ENCODE measurements at places on chromosomes 5 and 9.

DNA sequence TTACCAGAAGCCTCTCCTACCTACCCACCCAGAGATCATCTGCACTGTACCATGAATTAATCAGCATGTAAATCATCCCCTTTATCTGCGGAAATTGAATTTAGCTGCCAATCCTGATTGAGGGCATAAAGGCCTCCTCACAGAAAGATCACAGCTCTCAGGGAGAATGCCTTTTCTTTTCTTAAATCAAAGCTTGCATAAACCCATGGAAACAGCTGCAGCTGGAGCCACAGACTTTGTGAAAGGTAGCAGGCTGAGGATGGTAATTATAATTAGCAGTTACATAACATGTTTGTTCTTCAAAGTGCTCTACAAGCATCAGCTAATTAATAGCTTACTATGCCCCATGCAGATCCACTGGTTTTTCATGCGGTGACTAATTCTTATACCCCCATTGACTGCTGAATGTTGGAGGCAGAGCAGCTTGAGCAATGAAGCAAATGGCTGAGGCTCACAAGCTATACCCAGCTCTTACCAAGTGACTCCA, 54.6 kb downstream of the SUSD1 start:
- DNase-seq = no peak

GRCh38 chr5:32571128-32571527, 14.2 kb upstream of the SUB1 start:
- DNase-seq = no peak

DNA sequence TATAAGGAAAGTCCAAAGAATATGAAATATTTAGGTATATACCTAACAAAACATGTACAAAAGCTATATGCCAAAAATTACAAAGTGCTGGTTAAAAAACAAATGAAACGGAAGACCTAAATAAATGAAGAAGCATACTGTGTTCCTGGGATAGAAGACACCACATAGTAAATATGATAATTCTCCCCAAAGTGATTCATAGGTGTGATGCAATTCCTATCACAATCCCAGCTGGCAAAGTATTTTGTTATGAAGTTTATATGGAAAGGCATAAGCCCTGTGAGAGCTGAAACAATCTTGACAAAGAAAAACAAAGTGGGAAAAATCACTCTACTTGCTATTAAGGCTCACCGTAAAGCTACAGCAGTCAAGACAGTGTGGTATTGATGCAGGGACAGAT, 2.6 kb upstream of the SMIM23 start:
- no peak for DNase-seq

GRCh38 chr5:14588145-14588544, 6.6 kb downstream of the OTULINL start:
- no peak for DNase-seq

- DNase-seq = no peak
These were observed 45.1 kb downstream of the SLCO6A1 start for GRCh38 chr5:102453716-102454115.

DNA sequence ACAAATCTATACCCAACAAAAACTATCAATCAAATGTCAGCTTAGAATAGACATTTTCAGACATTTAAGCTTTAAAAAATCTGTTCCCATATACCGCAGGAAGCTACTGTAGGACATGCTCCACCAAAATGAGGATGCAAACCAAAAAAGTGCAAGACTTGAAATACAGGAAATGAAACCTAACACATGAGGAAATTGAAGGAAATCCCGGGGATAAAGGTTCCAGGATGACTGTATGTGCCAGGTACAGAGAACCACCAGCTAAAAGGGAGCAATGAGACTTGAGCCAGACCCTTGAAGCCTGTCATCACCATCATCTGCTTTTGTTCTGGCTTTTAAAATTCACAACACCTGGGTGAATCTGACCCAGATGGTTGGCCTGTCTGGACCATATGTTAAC, 21.4 kb downstream of the DIAPH1 start:
- no peak for DNase-seq

- no peak for DNase-seq
These were observed 179.8 kb downstream of the BNC2 start for GRCh38 chr9:16690628-16691027.

- DNase-seq = no peak
These were observed 11.1 kb downstream of the TTC39B start for GRCh38 chr9:15295761-15296405.

DNA sequence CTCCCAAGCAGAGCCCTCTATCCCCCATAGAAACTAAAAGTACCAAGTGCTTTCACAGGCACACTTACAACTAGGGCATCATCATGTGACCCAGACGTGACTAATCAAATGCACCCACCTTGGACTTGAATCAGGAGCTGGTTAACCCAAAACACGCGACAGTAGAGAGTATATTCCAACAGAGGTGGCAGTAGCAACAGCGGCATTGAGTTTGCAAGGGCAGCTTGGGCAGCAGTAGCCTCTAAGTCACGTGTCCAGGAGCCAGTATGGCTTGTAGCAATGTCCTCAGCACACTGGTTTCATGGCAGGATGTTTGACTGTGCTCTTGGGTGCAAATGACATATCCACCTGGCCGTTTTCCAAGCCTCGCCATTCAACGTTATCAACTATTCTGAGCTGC, 73.4 kb upstream of the DNAH5 start:
- DNase-seq = no peak

- no peak for DNase-seq
These were observed 216.0 kb downstream of the MLLT3 start for GRCh38 chr9:20406344-20406743.

DNA sequence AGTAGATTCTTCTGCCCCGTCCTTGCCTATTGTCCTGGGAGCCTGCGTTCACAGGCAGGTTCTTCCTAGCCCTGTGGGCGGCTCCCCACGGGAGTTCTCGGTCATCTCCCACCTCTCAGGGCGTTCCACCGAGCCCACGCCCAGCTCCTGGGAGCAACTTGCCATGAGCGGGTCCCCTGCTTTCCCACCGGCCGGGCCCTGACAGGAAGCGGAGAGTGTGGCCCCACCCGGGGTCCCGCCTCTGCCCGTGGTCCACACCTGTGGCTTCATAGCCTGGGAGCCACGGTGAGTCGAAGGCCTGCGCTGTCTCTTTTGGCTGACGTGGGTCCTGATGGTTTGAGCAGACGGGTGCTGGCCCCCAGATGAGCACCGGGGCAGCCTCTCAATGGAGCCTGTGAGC, 43.2 kb downstream of the KCNT1 start:
- DNase-seq = no peak

DNA sequence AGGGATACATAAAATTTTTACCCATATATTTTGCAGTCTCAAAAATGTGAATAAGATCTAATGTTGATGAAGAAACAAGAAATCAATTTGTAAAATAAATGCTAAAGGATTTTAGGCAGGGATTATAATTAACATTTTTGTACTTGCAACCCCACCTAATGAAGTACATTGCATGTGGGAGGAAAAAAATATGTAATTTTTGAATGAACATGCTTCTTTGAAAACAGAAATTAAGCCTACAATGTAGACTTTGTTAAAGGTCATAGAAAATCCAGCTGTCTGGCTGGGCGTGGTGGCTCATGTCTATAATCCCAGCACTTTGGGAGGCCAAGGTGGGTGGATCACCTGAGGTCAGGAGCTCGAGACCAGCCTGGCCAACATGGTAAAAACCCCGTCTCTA, 15.6 kb downstream of the SLC27A6 start:
- no peak for DNase-seq

DNA sequence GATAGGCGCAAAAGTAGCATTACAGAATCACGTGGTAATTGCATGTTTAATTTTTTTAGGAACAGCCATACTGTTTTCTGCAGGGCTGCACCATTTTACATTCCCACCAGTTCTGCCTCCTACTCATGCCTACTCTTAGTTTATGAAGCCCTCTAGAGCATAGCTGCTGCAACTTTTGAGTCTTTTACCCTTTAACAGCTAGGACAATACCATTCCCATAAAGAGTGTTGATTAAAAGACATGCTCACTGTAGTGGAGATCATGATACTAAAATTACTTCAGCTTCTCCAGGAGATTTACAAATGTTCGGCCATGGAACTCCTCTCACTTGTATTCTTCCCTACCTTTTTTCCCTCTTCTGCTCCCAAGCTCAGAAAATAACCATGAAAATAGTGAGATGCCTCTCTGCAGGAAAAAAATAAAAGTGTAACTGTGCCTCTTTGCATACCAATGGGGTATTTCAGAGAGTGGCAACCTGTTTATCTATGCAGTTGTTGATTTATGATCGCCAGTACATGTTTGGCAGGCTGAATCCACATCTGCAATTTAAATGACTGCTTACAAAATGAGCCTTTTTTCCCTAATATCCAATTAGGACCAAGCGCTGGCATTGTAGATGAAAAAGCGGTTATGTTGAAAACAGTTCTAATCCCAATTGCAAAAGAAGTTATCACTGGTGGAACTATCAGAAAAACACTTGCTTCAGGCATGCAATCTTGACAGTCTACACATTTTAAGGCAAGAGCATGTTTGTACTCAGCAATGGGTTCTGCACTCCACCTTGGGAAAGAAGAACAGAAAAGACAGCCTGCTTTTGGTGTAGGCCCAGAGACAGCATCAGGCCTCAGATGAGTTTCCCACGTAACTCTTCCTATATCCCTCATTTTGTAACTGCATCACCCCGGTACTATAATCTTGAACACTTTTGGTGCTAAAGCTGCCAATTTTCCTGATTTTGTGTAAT, 131.1 kb downstream of the ADAMTSL1 start:
- no peak for DNase-seq

GRCh38 chr5:29079771-29080170, 2041.4 kb upstream of the CDH9 start:
- DNase-seq = no peak

DNA sequence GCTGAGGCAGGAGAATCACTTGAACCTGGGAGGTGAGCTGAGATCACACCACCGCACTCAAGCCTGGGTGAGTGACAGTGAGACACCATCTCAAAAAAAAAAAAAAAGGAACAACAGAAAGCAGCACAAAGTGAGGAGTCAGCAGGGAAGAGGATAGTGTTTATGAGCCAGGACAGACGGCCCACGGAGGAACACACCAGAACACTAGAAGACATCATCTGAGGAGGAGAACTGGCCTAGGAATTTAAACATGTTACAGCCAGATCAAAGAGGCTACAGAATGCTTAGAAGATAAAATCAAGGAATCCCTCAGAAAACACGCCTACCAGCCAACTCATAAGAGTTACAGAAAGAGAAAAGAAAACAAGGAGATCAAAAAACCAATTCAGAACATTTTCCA, 12.2 kb downstream of the UBAC1 start:
- DNase-seq = no peak

- no peak for DNase-seq
These were observed 231.4 kb upstream of the TUT7 start for GRCh38 chr9:86585422-86586143.

GRCh38 chr9:75927356-75927755, 36.9 kb downstream of the PCSK5 start:
- no peak for DNase-seq

DNA sequence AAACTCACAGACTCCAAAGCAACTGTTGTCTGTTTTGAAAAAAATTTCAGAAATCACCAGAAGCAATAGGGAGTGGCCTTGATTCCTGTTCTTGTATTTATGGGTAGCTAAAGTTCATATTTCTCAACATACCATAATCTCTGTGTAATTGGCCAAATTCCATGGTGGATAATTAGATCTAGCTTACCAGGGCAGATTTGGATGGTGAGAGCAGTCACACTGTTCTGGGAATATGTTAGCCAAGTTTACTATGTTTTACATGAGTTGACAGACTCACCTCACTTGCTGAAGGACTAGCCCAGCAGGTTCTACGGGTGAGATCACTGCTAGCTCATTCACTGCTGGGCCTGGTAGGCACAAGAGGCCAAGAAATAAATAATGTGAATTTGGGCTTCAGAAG, 32.7 kb upstream of the CDKN2B start:
- no peak for DNase-seq

DNA sequence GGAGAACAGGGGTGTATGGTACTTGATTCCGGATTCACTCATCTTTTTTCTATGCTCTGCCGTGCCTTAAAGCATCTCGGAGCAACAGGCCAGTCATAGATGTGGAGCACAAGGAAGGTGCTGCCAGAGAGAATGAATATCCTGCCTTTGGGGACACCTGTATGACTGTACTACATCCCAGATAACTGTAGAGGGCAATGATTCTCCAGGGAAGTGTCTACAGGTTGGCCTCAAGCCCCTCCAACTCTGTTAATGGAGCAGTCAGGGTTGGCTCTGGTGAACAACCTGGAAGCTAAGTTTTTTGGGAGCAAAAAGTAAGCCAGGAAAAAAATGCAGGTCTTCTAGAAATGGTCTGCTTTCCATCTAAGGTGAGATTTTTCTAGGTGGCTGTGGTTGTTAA, 71.0 kb downstream of the NREP start:
- DNase-seq = no peak

DNA sequence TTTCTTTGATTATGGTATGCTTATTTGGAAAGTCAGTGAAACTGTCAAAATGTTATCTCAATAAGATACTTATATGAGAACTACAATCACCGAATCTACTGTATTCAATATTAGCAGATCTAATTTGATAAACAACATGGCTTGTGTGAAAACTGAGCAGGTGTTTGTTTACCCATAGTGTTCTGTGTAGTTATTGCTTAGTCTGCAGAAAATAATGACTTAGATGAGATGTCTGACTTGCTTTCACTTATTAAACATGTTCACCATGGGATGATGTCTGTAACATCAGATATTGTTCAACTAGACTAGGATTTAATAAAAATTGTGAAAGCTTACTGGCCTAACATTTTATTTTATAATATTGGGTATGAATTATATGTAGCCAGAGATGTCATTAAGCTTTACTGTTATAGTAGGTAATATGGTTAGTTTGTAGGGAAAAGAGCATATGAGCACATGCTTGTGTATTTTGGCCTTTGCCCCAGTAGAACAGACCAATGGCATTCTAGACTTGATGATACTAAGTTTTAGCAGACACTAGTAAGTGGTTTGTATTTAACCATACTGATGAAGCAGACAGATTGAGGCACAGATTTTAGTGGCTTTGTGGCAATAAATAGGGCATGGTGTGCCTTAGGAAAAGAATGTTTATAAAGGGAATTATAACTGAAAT, 16.4 kb downstream of the SUB1 start:
- DNase-seq = no peak

- no peak for DNase-seq
These were observed 758.7 kb upstream of the ZNF608 start for GRCh38 chr5:125505115-125505514.

Data from stimulated activated naive B cell treated with anti-CD40 and anti-IgM and Interleukin-4, amounts not matched to agents 10 μg/mL and 1 μg/mL and 100 μg/mL, for 72 hours (primary cell).